ENCODE measurements at places on chromosomes 11 and 22. TPM values are rescaled to one million over a fixed set of nuclear protein-coding genes. Genes with fewer than 3 reads are reported as not detected.

GRCh38 chr22:47373648-47374272 is 611.3 kb downstream of the TBC1D22A start:
- DNase-seq: no peak

The FAM111B gene
- total RNA-seq: 27.9 TPM

DNA sequence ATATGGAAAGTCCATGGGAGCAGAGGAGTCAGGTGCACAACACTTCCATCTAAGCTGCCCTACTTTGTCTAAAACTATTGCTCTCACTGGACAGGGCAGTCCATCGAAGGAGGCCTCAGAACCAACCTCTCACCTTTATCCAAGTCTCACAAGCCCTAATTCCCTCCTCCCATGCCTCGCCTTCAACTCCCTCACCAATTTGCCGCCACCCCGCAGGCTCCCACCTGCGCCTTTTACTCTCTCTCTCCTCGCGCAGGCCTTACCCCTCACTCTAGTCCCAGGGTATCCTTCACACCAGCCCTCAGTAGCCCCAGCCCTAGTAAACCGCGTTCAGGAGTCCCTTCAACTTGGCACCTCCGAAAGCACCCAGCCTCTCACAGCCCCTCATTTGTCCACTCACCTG is 451 bp downstream of the FHIP1B start:
- DNase-seq: no peak

- no peak for DNase-seq
These were observed 28.0 kb downstream of the TRIM66 start for GRCh38 chr11:8654503-8654902.

The COX8A gene
- 427 TPM for total RNA-seq

The SCT gene
- total RNA-seq: not detected

The EIF1AD gene
- total RNA-seq: 32.1 TPM

The HEPN1 gene
- total RNA-seq: not detected

DNA sequence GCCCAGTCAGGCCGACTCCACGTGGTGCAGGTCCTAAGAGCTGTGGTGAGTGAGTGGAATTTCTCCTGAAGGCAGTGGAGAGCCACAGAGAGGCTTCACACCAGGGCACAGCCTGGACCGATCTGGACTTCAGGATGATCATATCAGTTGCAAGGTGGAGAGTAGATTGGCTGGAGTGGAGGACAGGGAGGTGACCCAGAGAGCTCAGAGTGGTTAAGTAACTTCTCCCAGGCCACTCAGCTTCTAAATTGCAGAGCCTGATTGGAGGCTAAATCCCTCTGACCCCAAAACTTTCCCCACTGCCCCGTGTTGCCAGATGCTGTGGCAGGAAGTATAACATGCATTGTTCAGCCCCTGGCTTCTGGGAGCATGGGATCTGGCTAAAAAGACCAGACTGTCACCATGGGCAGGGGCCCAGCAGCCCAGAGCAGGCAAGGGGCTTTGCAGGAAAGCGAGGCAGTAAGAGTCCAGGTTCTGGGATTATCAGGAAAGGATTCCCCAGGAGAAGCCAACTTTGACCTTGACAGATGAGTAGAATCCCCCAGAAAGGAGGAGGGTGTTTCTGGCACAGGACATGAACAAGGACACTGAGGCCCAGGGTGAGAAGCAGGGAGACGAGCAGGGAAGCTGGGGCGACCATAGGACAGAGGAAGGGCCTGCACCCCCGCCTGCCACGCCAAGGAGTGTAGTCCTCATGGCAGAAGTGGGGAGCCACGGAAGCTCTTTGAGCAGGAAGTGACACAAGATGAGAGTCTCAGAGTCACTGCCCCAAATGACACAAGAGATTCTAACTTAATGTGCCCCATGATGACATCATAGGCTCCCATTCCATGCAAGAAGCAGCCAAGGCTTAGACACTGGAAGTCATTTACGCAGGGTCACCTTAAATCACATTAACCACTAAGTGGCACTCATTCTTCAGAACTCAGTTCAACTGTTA is 4.8 kb downstream of the SLC35C1 start:
- DNase-seq: no peak

DNA sequence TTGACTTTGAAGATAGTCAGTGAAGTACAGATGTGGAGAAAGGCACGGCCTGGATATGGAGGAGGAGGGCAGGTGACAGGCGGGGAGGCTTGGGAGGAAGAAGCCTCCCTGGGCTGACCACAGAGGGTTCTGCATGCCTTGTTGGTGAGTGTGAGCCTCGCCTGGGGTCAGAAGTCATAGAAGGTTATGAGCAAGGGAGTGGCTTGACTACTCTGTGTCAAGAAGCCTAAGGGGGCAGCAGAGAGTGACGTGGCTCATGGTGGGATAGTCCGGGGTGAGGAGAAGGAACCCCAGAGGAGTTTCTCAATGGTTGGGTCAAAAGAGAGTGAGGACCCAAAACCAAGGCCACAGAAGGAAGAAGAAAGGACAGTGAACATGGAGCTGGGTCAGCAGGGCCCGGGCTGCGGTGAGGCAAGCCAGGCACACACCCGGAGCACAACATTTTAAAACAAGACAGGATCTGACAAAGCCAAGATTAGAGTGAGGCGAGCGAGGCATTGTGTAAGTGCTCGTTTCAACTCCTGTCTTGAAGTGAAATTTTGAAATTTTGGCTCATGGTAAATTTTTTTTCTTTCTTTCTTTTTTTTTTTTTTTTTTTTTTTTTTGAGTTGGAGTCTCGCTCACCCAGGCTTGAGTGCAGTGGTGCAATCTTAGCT is 31.9 kb downstream of the PDGFB start:
- DNase-seq: peak; percentile 64

- DNase-seq: peak; percentile 63
These were observed 45.3 kb downstream of the TMEM135 start for GRCh38 chr11:87083029-87083428.

The DGAT2 gene
- total RNA-seq: 2.6 TPM

DNA sequence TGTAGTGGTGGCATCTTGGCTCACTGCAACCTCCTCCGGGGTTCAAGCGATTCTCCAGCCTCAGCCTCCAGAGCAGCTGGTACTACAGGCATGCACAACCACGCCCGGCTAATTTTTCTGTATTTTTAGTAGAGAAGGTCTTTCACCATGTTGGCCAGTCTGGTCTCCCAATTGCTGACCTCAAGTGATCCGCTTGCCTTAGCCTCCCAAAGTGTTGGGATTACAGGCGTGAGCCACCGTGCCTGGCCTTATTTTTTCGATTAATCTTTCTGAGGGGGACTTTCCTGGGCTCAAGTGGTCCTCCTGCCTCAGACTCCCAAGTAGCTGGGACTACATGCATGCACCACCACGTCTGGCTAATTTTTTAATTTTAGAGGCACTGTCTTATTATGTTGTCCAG is 5.6 kb downstream of the SNU13 start:
- no peak for DNase-seq

- DNase-seq: no peak
These were observed 169.4 kb downstream of the TBC1D22A start for GRCh38 chr22:46931881-46932280.

The RCOR2 gene
- 60.1 TPM for total RNA-seq

DNA sequence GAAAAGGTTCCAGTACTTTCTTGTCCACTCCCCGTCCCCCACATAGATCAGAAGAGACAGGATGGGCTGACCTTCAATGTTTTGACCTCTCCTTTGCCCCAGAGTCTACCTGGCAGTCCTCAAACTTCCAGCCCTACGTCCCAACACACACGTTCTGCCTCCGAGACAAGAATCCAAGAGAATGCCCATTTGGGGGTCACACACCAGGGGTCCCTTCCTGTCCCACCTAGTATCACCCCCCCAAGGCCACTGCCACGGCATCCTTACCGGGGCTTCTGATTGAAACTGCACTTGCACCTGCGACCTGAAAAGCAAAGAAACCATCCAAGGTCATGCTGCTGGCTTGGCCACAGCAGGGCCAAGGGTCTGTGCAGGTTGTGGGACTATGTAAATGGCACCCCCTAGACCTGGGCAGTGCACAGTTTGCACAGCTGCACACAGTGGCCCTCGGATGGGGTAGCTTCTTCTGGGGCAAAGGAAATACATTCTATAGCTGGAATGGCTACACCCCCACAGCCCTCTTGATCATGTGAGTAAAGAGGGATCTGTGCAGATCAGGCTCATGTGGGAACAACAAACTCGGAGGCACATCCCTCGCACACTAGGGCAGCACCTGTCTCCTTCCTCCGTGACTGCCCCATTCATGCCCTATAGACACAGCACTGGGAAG is 16.5 kb upstream of the FXYD2 start:
- no peak for DNase-seq

GRCh38 chr11:88434333-88434976 is 96.9 kb upstream of the CTSC start:
- DNase-seq: no peak

The GTSE1 gene
- 26.3 TPM for total RNA-seq

- DNase-seq: peak; percentile 91
These were observed 141.4 kb downstream of the NTM start for GRCh38 chr11:131511794-131512193.

GRCh38 chr11:19176629-19177186 is 25.1 kb downstream of the CSRP3 start:
- DNase-seq: no peak

GRCh38 chr11:58639669-58640068 is 17.2 kb downstream of the CNTF start:
- DNase-seq: no peak

- no peak for DNase-seq
These were observed 17.8 kb downstream of the DDX25 start for GRCh38 chr11:125922156-125922555.

GRCh38 chr22:36311386-36312085 is 58.6 kb downstream of the APOL1 start:
- no peak for DNase-seq

GRCh38 chr11:72745511-72745910 is 6.7 kb downstream of the ARAP1 start:
- DNase-seq: no peak

The DEPDC7 gene
- total RNA-seq: 15.3 TPM

The GDPD5 gene
- total RNA-seq: 4.9 TPM

The ZC3H12C gene
- total RNA-seq: 2.6 TPM

The SAA4 gene
- total RNA-seq: not detected

DNA sequence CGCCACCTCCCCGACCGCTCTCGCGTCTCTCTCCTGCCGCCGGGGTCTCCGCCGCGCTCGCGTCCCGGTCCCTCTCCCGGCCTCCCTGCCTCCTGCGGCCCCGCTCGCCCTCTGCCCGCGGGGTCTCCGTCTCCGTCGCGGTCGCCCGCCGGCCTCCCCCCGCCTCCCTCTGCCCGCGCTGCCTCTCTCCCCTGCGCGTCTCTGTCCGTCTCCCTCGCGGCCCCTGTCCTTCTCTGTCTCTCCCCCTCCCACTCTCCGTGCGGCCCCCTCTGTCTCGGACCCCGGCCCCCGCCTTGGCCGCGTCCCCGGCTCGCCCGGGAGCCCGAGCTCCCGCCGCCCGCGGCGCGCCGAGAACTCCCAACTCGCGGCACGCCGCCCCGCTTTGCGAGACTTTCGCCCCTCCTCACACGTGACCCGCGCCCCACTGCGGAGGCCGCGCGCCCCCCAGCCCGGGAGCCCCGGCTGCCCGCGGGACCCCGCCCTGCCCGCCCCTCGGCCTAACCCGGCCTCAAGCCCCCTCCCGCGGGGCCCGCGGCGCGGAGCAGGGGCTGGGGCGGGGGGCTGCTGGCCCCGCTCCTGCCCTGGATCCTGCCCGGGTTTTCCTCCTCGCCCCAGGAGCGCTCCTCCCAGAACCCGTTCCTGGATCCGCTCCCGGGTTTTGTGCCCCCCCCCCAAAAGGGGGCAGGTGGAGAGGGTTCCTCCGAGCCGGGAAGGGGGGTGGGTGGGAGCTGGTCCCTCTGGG is 702 bp upstream of the KCNJ4 start:
- DNase-seq: peak; percentile 76

GRCh38 chr11:128473636-128474035 is 113.7 kb downstream of the ETS1 start:
- no peak for DNase-seq

- DNase-seq: peak; percentile 35
These were observed 85.0 kb upstream of the PITPNB start for GRCh38 chr22:28004021-28004420.

The CABP7 gene
- 0.35 TPM for total RNA-seq

DNA sequence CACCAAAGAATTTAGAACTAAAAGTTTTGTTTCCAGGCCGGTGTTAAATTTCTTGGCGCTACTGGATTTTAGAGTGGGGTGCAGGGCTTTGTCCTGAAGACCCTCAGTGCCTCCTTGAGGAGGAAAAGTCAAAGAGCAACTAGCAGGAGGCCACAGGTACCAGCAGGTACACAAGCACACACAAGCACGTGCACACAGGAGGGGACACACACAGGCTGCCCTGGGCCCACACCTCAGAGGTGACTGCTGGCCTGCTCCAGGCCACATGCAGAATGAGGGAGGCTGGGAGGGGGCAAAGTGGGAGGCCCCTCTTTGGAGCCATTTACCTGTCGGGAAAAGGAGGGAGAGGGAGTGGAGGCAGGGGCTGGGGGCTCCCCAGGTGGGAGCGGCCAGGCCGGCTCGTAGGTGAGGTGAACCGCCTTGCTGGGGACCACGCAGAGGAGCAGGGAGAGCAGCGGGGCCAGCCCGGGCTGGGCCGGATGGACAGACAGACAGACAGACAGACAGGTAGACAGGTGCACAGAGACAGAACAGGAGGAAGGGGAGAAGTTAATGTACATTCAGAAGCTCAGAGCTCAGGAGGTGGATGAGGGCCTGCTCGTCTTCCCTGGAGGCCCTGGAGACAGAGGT is 12.2 kb downstream of the RAB3IL1 start:
- DNase-seq: no peak

DNA sequence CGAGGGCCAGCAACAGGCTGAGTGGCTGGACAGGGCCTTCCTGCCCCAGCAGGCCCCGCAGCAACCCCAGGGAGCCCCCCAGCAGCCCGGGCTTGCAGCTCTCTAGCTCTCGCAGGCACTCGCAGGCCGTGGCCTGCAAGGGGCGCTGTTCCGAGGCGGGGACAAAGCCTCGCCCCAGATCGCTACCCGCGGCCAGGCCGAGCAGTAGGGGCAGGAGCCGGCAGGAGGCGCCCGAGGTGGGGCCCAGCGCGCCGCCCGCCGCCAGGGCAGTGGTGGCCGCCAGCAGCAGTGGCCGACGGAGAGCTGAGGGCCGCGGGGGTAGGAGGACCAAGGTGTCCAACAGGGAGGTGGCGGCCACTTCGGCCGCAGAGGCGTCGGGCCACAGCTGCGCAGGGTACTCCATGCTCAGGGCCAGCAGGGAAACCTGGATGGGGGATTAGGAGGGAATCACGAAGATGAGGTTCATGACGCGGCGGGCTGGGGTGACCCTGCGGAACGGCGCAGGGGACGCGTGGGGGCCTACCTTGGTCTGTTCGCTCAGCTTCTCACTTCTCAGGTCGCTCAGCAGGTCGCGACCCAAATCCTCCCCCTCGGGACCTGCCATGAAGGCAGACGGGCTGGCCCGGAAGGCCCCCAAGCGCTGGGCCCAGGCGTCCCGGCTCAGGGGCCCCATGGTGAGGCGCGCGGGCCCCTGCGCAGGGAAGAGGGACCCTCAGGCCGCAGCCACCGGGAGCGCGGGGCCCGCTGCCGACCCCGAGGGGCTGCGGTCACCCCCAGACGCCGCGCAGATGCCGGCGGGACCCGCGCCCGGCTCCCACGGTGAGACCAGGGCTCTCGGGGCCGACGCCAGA is 632 bp downstream of the AP5B1 start:
- DNase-seq: peak; percentile 95

The LRRC55 gene
- 1.4 TPM for total RNA-seq

- DNase-seq: no peak
These were observed 29.2 kb downstream of the MN1 start for GRCh38 chr22:27772081-27772983.

The RFPL1 gene
- not detected for total RNA-seq
